ENCODE measurements at places on chromosomes 11 and 22.
A peak's percentile ranks its signal among the peaks of the same experiment; 100 is the strongest.

GRCh38 chr11:84137505-84137904 is 851.3 kb upstream of the CCDC90B start:
- DNase-seq = no peak

DNA sequence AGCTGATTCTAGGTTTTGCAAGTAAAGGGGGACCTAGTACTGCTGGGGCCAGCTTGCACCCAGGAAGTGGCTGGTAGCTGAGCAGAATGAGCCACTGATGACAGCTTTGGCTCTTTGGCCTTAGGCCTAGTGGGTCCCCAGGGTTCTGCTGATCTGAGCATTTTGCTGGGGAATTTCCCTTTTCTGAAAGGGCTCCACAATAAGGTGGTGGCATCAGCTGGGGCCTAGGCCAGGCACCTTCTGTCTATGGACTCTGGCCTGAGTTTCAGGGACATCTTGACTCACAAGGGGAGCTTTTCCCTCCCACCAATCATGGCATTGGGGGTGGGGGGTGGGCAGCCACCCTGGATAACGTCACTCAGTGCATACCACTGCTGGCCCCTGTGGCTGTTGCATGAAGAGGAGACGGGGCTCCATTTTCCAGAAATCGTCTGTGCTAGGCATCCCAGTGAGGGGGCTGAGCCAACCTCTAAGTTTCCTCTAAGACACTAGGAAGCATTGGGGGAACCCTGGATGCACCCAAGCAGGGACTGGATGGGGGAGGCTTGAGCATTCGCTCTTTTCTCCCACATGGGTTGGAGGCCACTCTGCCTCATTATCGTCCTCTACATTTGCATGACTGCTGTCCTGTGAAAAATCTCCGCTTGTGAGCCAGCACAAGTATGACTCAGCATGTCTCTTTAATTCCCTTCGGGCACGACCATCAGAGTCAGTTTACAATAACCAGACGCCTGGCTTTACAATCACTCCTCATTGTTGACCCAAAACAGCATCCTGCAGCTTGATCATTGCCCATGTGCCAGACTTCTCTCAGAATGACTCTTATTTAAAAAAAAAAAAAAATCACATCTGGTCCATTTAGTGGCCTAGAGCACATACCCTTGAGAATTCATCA is 145.0 kb upstream of the THY1 start:
- peak; percentile 24 for DNase-seq

GRCh38 chr11:80146232-80146631 is 705.4 kb upstream of the TENM4 start:
- no peak for DNase-seq

GRCh38 chr22:33271390-33272161 is 213.4 kb upstream of the SYN3 start:
- peak; percentile 80 for DNase-seq

DNA sequence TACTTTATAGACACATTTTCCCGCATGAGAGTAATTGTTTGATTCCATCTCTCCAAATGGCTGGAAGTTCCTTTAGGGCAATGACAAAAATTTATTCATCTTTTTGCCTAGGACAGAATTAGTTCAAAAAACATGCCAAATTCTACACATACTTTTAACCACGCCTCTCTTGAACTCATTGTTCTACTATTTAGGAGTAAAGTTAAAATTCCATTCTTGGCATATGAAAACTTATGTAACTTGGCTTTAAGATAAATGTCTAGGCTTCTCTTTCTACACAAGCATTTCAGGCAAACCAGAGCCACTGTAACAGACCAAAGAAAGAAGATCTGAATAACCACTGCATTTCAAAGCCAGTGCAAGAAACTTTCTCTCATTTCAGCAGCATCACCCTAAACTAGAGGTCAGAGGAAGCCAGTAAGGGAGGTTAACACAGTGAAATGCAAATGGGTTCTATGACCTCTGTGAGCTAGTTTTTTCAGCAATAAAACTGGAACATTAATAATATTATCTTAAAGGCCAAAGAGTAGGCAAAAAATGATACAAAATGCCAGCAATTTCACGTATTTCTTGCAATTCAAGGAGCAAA is 73.0 kb downstream of the RSF1 start:
- DNase-seq = no peak
